Muscle of leg (tissue), 16 donors: ENCODE measurements at places on chromosomes 12 and 14. TPM values are rescaled to one million over a fixed set of nuclear protein-coding genes. Genes with fewer than 3 reads are reported as not detected.
A peak's percentile ranks its signal among the peaks of the same experiment; 100 is the strongest.

DNA sequence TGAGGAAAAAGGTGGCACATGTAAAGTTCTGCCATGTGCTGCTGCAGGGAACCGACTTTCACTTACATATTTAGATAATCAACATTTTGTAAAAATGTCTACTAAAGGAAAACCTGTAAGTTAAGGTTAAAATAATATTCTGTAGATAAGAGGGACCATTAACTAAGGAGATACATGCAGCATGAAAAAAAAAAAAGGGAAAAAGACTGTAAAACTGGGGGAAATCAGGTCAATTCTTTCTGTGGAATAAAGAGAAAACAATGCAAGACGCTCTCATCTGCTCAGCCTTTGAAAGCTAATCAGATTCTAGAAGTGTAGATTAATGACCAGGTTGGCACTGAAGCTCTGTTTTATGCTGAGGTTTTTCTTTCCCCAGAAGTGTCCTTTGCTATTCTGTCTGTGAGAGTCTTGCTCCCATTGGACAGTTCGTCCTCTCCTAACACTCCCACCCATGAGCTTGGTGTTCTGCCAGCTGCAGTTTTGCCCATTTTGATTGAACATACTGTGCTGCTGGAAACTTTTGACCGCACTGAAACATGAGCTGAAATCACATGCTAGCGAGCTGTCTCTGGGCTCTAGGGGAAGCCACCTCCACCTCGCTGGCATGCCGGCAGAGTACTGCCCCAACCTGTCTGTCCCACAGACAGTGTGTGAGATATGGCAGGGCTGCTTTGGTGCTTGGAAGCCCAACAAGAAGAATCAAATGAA, 39.7 kb downstream of the PPTC7 start:
- peaks cover 11% of the 10 kb centered on the region for H3K36me3 ChIP-seq
- no peak overlapping the region for H3K27ac ChIP-seq
- no peak overlapping the region for H3K4me3 ChIP-seq
- no peaks in the 10 kb centered on the region for H3K27me3 ChIP-seq

- H3K27me3 ChIP-seq = peaks cover 4% of the 10 kb centered on the region
- no peaks in the 10 kb centered on the region for H3K36me3 ChIP-seq
- H3K27ac ChIP-seq = no peak overlapping the region
- DNase-seq = no peak
- H3K4me3 ChIP-seq = no peak overlapping the region
These were observed 116.8 kb downstream of the WIF1 start for GRCh38 chr12:65004270-65004669.

NTS gene
- polyA plus RNA-seq = 7.0 TPM

- H3K27ac ChIP-seq = no peak overlapping the region
- no peaks in the 10 kb centered on the region for H3K4me1 ChIP-seq
- no peaks in the 10 kb centered on the region for H3K27me3 ChIP-seq
- no peak for DNase-seq
- no peak overlapping the region for H3K4me3 ChIP-seq
- no peaks in the 10 kb centered on the region for H3K36me3 ChIP-seq
These were observed 251.5 kb downstream of the PAWR start for GRCh38 chr12:79439175-79439825.

DNA sequence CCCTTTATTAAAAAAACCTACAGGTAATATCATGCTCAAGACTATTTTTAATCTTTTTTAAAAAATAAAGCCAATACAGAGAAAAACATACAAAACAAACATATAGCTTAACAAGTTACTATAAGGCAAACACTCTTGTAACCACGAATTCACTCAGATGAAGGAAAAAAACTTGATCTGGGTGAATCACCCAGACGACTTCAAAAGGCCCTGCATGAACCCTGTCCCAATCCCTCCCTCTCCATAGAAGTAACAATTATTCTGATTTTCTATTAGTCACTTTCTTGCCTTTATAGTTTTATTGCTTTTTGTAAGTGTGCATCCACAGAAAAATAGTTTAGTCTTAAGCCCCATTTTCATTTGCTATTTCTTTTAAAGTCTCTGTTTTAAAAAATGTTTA, 72.6 kb downstream of the LRP6 start:
- no peaks in the 10 kb centered on the region for H3K4me1 ChIP-seq
- no peak for DNase-seq
- H3K36me3 ChIP-seq = no peaks in the 10 kb centered on the region
- no peak overlapping the region for H3K4me3 ChIP-seq

GRCh38 chr12:4270016-4270830, 3.3 kb upstream of the CCND2 start:
- H3K4me1 ChIP-seq = peaks cover 36% of the 10 kb centered on the region
- no peaks in the 10 kb centered on the region for H3K36me3 ChIP-seq
- peak; percentile 36 for DNase-seq
- H3K4me3 ChIP-seq = peak overlapping the region; percentile 63
- peak overlapping the region; percentile 92 for H3K27ac ChIP-seq
- H3K27me3 ChIP-seq = peaks cover 29% of the 10 kb centered on the region

TAS2R7 gene
- not detected for polyA plus RNA-seq

CLEC14A gene
- polyA plus RNA-seq = 24.2 TPM

DNA sequence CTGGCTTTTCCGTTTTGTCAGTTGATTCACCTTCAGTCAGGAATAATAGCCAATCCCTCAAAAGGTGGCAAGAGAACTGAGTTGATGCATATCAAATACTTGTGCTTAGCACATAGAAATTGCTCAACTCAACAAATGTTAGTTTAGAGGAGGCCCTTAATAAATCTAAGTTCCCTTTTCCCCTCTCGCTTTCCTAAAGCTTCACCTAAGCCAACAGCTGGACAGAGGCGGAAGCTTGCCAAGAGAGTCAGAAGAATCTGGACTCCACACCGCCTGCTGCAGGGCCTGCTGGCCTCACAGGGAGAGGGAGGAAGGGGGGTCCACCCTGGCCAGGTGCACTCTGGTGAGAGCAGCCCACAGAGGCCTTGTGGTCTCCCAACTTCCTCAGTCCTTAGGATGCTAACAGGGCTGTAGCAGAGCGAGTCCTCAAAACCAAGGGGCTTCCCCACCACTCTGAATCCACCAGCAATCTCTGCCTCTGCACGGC, 213.1 kb downstream of the CHST11 start:
- H3K4me3 ChIP-seq = no peak overlapping the region
- DNase-seq = peak; percentile 96
- peaks cover 56% of the 10 kb centered on the region for H3K4me1 ChIP-seq
- H3K27ac ChIP-seq = peak overlapping the region; percentile 8
- no peaks in the 10 kb centered on the region for H3K27me3 ChIP-seq

DPY19L2 gene
- 5.2 TPM for polyA plus RNA-seq

- peaks cover 42% of the 10 kb centered on the region for H3K4me1 ChIP-seq
- H3K27ac ChIP-seq = peak within 1 kb of the TSS; percentile 93
- no peaks in the 10 kb centered on the region for H3K27me3 ChIP-seq
- peak; percentile 98 for DNase-seq
- H3K36me3 ChIP-seq = peaks cover 35% of the 10 kb centered on the region
These were observed at the start of gene SPSB2 for GRCh38 chr12:6873094-6874014. TSS of gene SPSB2 (minus strand) at chr12:6873303. CDS start at chr12:6872901, 402 bp downstream.

DNA sequence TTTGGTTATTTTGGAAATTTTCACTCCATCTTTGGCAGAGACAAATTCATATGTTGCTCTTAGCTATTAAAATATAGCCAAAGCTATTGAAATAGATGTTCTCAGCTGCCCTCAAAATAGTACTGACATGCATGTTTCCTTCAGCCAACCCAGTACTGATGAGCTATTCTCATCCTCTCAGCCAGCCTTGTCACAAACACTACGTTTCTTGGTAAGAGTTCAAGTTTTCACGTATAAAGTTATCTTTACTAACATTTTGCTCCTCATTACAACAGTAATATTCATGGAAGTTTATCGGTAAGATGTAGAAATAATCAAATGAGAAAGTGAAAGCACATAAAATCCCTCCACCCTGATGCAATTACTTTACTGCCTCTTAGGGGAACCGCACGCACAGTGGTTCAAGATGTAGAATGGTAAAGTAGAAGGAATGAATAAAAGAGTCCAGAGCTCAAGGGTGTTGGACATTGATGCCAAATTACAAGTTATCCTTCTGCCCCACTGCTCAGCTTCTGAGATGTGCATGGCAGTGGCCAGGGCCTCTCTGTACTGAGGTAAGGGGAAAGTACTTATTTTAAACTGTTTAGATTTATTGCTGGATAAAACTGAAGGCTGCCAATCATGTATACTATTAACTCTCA, 20.7 kb downstream of the GCH1 start:
- H3K27me3 ChIP-seq = no peaks in the 10 kb centered on the region
- H3K4me1 ChIP-seq = no peaks in the 10 kb centered on the region
- peak overlapping the region; percentile 70 for H3K27ac ChIP-seq
- DNase-seq = peak; percentile 67
- H3K4me3 ChIP-seq = no peak overlapping the region

GZMB gene
- 0.82 TPM for polyA plus RNA-seq
